K562 (cell line): ENCODE measurements at places on chromosomes 12 and 14. TPM values are rescaled to one million over a fixed set of nuclear protein-coding genes. Genes with fewer than 3 reads are reported as not detected.

The PIWIL1 gene
- not detected in 2 replicates for total RNA-seq

The TSPAN11 gene
- not detected in 2 replicates for total RNA-seq

The STRAP gene
- 116 and 119 TPM in 2 replicates for total RNA-seq

The PRB2 gene
- not detected in 2 replicates for total RNA-seq

The GYS2 gene
- total RNA-seq: not detected in 2 replicates

The NOVA1 gene
- not detected in 2 replicates for total RNA-seq

The SOAT2 gene
- total RNA-seq: not detected in 2 replicates

The PTHLH gene
- 0.78 and 0.98 TPM in 2 replicates for total RNA-seq

The DNAI7 gene
- total RNA-seq: 0.29 TPM in 1 of 2 replicates, not detected in the other

DNA sequence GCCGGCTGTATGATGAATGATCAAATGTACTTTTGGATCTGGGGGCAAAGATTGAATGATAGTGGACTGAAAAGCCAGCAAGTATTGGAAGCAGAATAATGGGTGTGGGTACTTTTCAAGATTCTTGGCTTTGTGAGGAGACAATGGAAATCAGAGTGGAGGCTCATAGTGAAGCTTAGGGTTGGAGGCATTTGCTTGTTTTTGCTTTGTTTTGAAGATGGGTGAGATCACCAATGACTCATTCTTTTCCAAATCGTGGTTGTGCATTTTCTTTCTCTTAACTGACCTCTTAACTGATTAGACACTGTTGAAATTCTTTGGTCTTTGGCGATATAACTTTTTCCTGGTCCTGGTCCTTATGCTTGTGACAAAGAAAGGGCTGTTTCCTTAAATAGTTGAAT is 54.4 kb downstream of the PELI2 start:
- H3K27ac ChIP-seq: peak overlapping the region; percentile 20; the same call in 1 of the 3 replicates
- peaks cover 16% of the 10 kb centered on the region for H3K4me1 ChIP-seq
- no peaks in the 10 kb centered on the region for H3K27me3 ChIP-seq
- no peak for DNase-seq
- H3K36me3 ChIP-seq: no peaks in the 10 kb centered on the region

GRCh38 chr14:68788996-68789820 is 3.7 kb downstream of the ZFP36L1 start:
- no peak overlapping the region for H3K4me3 ChIP-seq
- no peak overlapping the region; the same call in 2 of the 3 replicates for H3K27ac ChIP-seq
- H3K27me3 ChIP-seq: no peaks in the 10 kb centered on the region
- peak; percentile 65 for DNase-seq

DNA sequence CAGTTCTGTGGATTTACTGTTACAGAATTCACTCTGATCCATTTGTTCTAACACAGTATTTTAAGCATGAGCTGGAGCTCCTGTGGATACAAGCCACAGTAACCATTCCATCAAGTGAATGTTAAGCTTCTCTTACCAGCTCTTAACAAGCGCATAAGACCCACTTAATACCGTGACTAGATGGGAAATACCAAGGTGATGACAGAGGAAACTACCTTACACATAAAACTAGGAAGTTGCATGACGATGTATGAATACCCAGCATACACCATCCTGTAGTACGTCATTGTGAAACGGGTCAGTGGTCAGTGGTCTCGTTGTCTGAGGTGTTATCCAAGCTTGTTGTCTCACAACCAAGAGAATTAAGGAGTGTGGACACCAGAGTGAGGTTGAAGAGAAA is 2.0 kb upstream of the GALC start:
- no peaks in the 10 kb centered on the region for H3K27me3 ChIP-seq
- no peaks in the 10 kb centered on the region for H3K36me3 ChIP-seq
- DNase-seq: no peak

GRCh38 chr12:77213319-77213718 is 147.9 kb upstream of the E2F7 start:
- no peak overlapping the region for H3K4me3 ChIP-seq
- H3K27ac ChIP-seq: no peak overlapping the region
- DNase-seq: no peak
- no peaks in the 10 kb centered on the region for H3K4me1 ChIP-seq
- H3K27me3 ChIP-seq: no peaks in the 10 kb centered on the region

- no peak overlapping the region for H3K4me3 ChIP-seq
- H3K27me3 ChIP-seq: no peaks in the 10 kb centered on the region
- no peaks in the 10 kb centered on the region for H3K36me3 ChIP-seq
- no peak for DNase-seq
Measured at GRCh38 chr14:50578433-50578832, 18.5 kb downstream of the ATL1 start.

- H3K27ac ChIP-seq: no peak overlapping the region
- H3K4me3 ChIP-seq: no peak overlapping the region
- H3K36me3 ChIP-seq: peaks cover 76% of the 10 kb centered on the region; the same call in 2 of the 3 replicates
- H3K4me1 ChIP-seq: no peaks in the 10 kb centered on the region
- no peak for DNase-seq
- H3K27me3 ChIP-seq: no peaks in the 10 kb centered on the region
Measured at GRCh38 chr14:31166271-31166561, 41.4 kb downstream of the HECTD1 start.

- no peaks in the 10 kb centered on the region for H3K36me3 ChIP-seq
- H3K27ac ChIP-seq: no peak overlapping the region
- no peaks in the 10 kb centered on the region for H3K4me1 ChIP-seq
- no peak overlapping the region for H3K4me3 ChIP-seq
Measured at GRCh38 chr12:110200124-110200417, 75.9 kb downstream of the IFT81 start.

GRCh38 chr12:82517027-82517426 is 158.7 kb downstream of the METTL25 start:
- no peak overlapping the region for H3K4me3 ChIP-seq
- H3K27ac ChIP-seq: no peak overlapping the region
- no peaks in the 10 kb centered on the region for H3K36me3 ChIP-seq
- H3K4me1 ChIP-seq: no peaks in the 10 kb centered on the region
- H3K27me3 ChIP-seq: no peaks in the 10 kb centered on the region
- no peak for DNase-seq

DNA sequence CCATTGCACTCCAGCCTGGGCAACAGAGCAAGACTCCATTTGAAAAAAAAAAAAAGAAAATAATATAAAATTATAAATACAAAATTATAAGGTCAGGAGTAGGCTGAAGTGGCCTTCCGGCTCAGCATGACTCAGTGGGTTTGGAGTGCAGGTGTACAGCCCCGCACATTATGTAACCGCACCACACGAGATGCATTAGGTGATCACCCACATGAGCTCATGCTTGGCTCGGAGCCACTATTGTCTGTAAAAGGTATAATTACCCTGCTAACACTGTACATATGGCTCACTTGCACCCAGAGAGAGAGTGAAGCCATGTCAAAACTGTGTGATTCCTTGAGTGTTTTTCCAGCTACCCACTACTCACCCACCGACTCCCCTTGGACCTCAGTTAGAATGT is 557.0 kb downstream of the SLC6A15 start:
- DNase-seq: no peak
- H3K36me3 ChIP-seq: no peaks in the 10 kb centered on the region
- H3K4me1 ChIP-seq: no peaks in the 10 kb centered on the region
- no peaks in the 10 kb centered on the region for H3K27me3 ChIP-seq

DNA sequence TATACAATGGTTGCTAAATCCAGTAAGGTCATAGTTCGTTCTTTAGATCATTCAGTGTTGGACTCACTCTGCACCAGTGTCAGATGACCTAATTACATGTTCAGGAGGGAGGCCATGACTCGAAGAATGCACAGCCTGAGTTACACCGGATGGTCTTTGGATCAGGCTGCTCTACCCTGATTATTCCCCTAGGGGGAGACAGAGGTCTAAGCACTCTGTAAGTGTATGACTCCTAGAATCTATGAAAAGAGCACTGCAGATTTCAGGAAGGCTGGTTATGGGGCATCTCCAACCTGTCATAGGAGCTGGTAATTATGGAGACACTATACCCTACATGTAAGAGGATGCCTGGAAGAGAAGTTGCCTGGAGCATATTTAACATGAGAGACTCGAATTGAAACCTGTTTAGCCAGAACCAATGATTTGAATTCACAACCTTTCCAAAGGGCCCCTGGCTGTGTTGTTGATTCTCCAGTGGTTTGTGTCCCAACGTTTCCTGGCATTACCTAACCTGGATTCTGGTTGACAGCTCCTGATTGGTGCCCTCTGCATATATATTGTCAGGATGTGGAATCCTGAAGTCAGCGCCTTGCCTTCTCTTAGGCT is at the start of gene MUCL1:
TSS of gene MUCL1 (plus strand) at position 584 of the 606 bp plus-strand sequence. CDS start 67 bp downstream, outside the sequence.
- no peaks in the 10 kb centered on the region for H3K4me1 ChIP-seq
- H3K27ac ChIP-seq: no peak within 1 kb of the TSS
- no peak within 1 kb of the TSS for H3K4me3 ChIP-seq
- no peaks in the 10 kb centered on the region for H3K27me3 ChIP-seq

- no peaks in the 10 kb centered on the region for H3K27me3 ChIP-seq
- DNase-seq: no peak
- no peak overlapping the region for H3K4me3 ChIP-seq
- no peaks in the 10 kb centered on the region for H3K4me1 ChIP-seq
- H3K36me3 ChIP-seq: no peaks in the 10 kb centered on the region
- H3K27ac ChIP-seq: no peak overlapping the region
Measured at GRCh38 chr12:11689591-11690186, 40.2 kb downstream of the ETV6 start.

DNA sequence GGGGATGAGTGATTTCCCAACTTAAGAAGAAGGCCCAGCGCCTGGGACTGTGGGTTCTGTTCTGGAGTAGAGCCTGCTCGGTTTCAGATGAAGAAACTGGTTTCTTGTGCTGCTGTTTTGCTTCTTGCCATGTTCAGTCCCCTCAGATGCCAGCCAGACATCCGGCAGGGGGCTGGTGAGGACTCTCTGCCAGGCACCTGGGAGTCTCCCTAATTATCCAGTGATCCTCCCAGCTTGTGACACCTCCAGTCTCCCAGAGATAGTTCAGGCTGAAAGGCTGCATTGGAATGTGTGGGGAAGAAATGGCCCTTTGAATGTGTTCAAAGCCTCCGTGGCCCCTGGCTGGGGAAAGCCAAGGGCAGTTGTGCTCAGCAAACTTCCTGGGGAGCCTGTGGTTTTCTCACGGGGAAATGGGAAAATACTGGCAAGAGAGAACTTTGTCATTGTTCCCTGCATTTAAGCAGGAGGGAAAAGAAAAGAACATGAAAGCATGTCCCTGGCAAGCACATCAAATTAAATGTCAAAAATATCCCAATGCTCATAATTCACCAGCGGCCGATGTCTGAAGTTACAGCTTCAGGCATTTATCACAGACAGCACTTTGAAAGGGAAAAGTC is 8.5 kb upstream of the SERPINA12 start:
- no peaks in the 10 kb centered on the region for H3K4me1 ChIP-seq
- H3K36me3 ChIP-seq: no peaks in the 10 kb centered on the region
- H3K4me3 ChIP-seq: no peak overlapping the region
- no peak for DNase-seq
- no peaks in the 10 kb centered on the region; the same call in 1 of the 2 replicates for H3K27me3 ChIP-seq

- H3K27me3 ChIP-seq: no peaks in the 10 kb centered on the region
- H3K4me1 ChIP-seq: peaks cover 17% of the 10 kb centered on the region
- DNase-seq: no peak
- no peaks in the 10 kb centered on the region; the same call in 2 of the 3 replicates for H3K36me3 ChIP-seq
- peak overlapping the region; percentile 88 for H3K27ac ChIP-seq
Measured at GRCh38 chr12:55715169-55715764, 579 bp upstream of the BLOC1S1 start.

DNA sequence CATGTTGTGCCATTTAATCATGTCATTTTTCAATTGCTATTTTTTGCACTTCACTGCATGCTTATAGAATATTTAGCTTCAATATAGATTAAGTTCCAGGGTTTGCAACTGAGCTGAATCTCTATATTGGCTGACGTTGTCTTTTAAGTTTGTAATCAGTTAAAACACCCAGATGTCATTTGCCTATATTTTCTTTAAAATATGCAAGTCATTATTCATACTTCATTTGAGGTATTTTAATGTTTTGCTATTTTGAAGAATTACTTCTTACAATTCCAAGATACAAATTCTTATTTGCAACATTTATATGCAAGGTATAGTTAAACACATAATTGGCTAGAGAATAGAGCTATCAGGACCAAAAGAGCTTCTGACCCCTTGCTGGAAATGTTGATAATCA is 175.0 kb upstream of the NPAS3 start:
- no peaks in the 10 kb centered on the region for H3K4me1 ChIP-seq
- H3K27ac ChIP-seq: no peak overlapping the region

DNA sequence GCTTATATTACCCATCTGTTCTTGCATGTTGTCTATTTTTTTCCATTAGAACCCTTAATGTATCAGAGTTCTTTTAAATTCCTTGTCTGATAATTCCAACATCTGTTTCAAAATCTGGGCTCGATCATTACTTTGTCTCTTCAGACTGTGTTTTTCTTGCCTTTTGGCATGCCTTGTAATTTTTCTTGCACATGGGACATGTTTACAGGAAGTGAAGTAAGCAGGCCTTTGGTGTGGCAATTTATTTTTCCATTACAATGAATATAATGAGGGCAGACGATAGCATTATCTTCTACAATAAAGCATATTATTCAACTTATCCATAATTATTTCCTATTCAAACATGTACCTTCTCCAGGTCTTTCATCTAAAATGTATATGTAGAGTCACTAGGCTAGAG is 48.3 kb downstream of the STXBP6 start:
- H3K27me3 ChIP-seq: no peaks in the 10 kb centered on the region; the same call in 2 of the 3 replicates
- no peak overlapping the region for H3K27ac ChIP-seq
- no peak for DNase-seq
- H3K4me1 ChIP-seq: no peaks in the 10 kb centered on the region
- H3K4me3 ChIP-seq: no peak overlapping the region

GRCh38 chr14:99075061-99075460 is 196.9 kb downstream of the BCL11B start:
- no peaks in the 10 kb centered on the region for H3K36me3 ChIP-seq
- H3K27ac ChIP-seq: no peak overlapping the region
- DNase-seq: no peak
- H3K4me1 ChIP-seq: no peaks in the 10 kb centered on the region
- H3K27me3 ChIP-seq: no peaks in the 10 kb centered on the region
- H3K4me3 ChIP-seq: no peak overlapping the region

GRCh38 chr14:72097173-72097783 is 165.0 kb downstream of the RGS6 start:
- no peaks in the 10 kb centered on the region for H3K4me1 ChIP-seq
- H3K27me3 ChIP-seq: no peaks in the 10 kb centered on the region
- no peak overlapping the region for H3K27ac ChIP-seq
- DNase-seq: no peak

- no peaks in the 10 kb centered on the region for H3K27me3 ChIP-seq
- no peak overlapping the region for H3K4me3 ChIP-seq
- peak; percentile 48 for DNase-seq
- no peaks in the 10 kb centered on the region for H3K4me1 ChIP-seq
Measured at GRCh38 chr14:71720978-71721624, 211.1 kb upstream of the RGS6 start.

DNA sequence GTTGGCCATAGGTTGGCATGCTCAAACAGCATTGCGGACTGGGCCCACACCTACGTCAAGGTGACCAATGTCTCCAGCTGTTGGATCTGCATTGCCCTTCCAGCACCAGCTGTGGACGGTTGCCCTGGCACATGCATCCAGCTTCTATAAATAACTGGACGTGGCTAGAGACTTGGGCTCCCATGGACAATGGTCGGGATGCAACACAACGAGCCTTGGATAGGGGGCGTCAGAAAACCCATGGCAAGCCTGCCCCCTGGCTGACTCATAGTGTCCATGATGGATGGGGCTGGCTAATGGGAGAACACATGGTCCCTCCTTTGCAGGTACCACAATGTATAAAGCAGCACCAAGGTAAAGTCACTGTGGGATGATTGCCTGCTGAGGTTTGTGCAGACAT is 331.6 kb upstream of the FAR2 start:
- no peak for DNase-seq
- H3K4me1 ChIP-seq: no peaks in the 10 kb centered on the region
- H3K4me3 ChIP-seq: no peak overlapping the region
- H3K27ac ChIP-seq: no peak overlapping the region
- H3K36me3 ChIP-seq: no peaks in the 10 kb centered on the region
- H3K27me3 ChIP-seq: no peaks in the 10 kb centered on the region
